ENCODE measurements at places on chromosomes 12 and 14. TPM values are rescaled to one million over a fixed set of nuclear protein-coding genes. Genes with fewer than 3 reads are reported as not detected.
A peak's percentile ranks its signal among the peaks of the same experiment; 100 is the strongest.

GRCh38 chr14:22510527-22511110 lies 78.4 kb downstream of the DAD1 start:
- DNase-seq, result no peak

GRCh38 chr14:80304125-80304766 lies 92.9 kb upstream of the DIO2 start:
- no peak for DNase-seq

GRCh38 chr12:114636723-114637480 lies 47.1 kb downstream of the TBX3 start:
- DNase-seq, result no peak

GRCh38 chr12:79420146-79420618 lies 270.6 kb downstream of the PAWR start:
- DNase-seq, result peak; percentile 73

DNA sequence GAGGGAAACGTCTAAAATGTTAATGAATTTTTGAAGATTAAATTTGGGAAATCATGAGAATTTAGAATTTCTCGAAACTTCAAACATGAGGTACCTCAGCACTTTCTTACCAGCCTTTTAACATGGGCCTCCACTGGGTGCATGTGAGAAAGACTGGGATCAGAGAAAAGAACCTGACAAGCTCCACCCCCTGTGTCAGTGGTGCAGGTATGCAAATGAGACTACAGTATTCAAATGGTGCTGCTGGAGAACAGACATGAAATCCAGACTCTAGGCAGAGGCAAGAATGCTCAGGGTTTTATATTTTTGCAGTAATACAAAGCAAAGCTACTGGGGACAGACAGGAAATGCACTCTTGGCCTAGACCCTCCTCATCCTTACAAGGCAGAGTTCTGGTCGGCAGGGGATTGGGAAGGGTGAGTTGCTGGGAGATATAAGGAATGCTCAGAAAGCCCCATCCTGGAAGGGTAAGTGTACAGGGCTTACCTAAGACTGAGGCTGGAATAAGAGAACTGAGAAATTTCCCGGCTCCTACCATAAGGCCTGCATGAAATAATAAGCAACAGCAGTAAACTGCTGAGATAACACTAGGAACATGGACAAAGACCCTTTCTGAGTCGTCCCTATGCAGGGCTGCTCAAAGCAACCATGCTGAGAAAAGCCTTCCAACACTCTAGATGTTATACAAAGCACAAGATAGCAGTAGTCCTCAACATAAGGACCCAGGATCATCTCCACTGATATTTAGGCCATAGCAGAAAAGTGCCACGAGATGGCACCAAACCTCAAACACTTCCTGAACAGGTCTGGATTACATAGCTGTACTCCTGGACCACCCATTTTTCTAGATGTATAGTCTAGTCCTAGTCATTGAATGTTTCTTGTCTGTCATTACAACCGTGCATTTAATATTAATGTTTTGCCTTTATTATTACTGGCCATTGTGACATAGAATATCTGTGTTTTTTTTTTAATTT lies 260.8 kb downstream of the RASSF9 start:
- peak; percentile 19 for DNase-seq

DNA sequence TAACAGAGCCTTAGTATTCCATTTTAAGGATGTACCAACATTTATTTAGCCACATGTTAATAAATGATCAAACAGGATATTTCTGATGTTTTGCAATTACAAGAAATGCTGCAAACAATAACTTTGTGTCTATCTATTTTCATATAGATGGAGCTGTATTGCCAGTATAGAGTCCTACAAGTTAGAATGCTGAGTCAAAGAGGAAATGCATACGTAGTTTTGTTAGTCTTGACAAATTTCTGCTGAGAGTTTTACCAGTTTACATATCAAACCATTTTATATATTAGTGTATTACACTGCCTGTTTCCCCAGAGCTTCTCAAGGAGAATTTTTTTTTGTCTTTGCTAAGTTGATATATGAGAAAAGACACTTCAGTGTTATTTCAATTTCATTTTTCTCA lies 541.7 kb downstream of the SLC16A7 start:
- DNase-seq, result no peak

GRCh38 chr14:96267336-96267735 lies 11.3 kb downstream of the BDKRB1 start:
- no peak for DNase-seq

- no peak for DNase-seq
These were observed 34.4 kb downstream of the BMAL2 start for GRCh38 chr12:27367078-27367477.

DNA sequence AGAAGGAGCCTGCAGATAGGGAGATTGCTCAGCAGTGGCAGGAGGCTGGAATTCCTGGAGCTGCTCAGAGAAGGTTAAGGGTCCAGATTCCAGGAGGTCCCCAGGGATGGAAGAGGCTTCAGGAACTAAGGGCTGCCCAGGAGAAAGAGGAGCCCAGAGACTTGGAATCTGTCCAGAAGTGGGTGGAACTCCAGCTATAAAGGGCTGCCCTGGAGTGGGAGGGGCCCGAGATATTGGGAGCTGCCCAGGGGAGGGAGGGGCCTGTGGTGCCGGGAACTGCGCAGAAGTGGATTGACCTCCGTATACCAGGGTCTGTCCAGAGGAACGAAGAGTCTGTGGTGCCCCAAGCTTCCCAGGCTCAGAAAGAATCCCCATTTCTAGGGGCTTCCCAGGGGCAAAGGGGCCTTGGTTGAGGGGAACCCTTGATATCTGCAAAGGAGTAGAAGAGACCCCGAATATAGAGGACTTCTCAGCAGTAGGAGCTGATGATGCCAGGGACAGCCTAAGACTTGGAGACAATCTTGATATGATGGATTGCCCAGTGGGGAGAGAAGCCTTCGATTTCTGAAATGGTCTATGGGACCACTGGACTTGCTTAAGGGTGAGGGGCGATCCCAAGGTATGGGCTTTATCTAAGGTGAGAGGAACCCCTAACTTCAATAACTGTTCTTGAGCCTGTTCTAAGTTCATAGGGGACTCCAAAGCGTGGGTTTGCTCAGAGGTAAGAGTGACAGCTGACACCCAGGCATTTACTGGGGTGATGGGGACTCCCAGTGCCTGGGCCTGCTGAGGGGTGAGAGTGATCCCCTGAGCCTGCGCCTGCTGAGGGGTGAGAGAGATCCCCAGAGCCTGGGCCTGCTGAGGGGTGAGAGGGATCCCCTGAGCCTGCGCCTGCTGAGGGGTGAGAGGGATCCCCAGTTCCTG lies 45.0 kb downstream of the FAM186A start:
- DNase-seq, result no peak

DNA sequence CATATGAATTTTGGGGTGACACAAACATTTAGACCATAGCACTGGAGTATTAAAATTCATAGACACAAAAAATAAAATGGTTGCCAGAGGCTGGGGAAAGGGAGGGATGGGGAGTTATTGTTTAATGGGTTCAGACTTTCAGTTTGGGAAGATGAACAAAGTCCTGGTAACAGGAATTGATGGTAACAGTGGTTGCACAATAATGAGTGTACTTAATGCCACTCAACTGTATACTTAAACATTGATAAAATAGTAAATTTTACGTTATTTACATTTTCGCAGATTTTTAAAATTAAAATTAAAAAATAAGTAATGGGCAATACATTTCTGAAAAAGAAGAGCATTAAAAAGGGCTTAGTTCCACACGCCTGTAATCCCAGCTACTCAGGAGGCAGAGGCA lies 35.6 kb upstream of the USP15 start:
- no peak for DNase-seq

GRCh38 chr14:33959692-33960151 lies 8.8 kb upstream of the EGLN3 start:
- DNase-seq, result no peak

DNA sequence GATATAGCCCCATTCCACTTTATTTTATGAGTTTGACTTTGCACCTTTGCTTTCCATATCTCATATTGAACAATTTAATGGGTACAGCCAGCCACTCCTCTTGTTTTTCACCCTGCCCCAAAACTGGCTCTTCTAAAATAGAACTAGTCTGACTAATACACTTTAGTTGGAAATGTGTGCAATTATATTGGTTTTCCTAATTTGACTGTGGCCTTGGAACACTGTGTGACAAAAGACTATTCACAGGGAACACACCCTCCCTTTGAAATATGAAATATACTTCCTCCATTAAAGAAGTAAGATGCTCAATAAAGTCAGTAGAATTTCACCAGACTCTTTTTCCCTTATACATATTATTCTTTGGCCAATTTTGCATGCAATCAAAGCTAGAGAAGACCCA lies 218.6 kb upstream of the DCN start:
- DNase-seq, result no peak

Gene USP15
- 33.8 TPM for total RNA-seq

Gene ATL1
- total RNA-seq, result 4.2 TPM

Gene PGF
- 10.5 TPM for total RNA-seq

Gene CCDC196
- total RNA-seq, result not detected

Gene DTX1
- 1.8 TPM for total RNA-seq

Gene TAS2R14
- 3.1 TPM for total RNA-seq

Gene MGAT4C
- total RNA-seq, result not detected

Gene RSRC2
- total RNA-seq, result 33.9 TPM
